Retinal pigment epithelial cell (primary cell): ENCODE measurements at places on chromosomes 7 and 10.

GRCh38 chr10:129793479-129793878 is 170.6 kb downstream of the EBF3 start:
- no peak for DNase-seq

DNA sequence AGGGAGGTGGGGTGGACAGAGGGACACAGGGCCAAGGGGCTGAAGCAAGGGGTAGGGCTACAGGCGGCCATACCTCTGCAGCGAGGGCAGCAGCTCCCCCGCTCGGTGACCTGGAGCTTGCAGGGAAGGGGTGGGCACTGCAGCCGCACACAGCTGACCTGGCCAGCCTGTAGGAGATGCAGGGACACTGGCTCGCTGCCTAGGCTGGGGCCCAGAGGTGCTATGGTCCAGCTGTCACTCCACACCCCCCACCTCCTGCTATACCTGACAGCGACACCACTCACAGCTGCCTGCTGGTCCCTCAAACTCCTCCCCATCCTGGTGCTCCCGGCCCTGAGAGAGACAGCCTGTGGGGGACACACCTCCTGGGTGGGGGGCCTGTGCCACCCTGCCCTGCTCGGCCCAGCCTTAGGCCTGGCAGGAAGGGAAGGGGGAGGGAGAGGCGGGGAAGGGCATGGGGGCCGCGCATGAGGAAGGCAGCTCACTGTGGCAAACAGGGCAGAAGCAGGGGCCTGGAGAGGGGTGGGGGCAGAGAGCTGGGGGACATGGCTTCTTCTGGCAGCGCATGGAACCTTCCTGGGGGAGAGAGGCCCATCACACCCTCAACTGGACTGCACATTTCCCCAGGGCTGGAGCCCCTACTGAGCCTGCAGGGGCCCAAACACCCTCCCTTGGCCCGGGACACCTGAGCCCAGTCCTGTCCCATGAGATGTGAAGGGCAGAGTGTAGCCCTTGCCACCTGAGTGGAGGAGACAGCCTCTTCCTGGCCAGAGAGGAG is 23.9 kb downstream of the ATP6V1F start:
- DNase-seq = no peak

- no peak for DNase-seq
These were observed 2.6 kb downstream of the PRLHR start for GRCh38 chr10:118592675-118593330.

DNA sequence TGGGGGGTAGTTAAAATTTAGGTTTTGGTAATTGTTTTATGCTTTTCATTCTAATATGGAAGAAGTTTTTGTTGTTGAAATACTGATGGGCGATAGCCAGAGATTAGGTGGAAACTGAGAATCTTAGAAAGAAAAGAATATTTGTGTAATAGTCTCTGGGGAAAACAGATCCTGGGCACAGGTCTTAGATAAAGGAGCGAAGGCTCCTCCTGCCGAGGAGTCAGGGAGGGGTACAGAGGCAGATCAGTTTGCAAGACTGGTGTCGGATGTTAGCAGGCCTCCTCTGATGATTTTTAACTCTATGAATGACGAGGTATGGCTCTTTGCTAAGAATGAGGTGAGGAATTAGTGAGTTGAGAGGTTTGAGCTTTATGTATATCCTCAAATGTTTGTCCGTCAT is 339.7 kb downstream of the HGF start:
- no peak for DNase-seq

GRCh38 chr7:42688056-42688371 is 223.9 kb downstream of the C7orf25 start:
- DNase-seq = no peak

- no peak for DNase-seq
These were observed 150.7 kb downstream of the MGMT start for GRCh38 chr10:129617768-129618167.

DNA sequence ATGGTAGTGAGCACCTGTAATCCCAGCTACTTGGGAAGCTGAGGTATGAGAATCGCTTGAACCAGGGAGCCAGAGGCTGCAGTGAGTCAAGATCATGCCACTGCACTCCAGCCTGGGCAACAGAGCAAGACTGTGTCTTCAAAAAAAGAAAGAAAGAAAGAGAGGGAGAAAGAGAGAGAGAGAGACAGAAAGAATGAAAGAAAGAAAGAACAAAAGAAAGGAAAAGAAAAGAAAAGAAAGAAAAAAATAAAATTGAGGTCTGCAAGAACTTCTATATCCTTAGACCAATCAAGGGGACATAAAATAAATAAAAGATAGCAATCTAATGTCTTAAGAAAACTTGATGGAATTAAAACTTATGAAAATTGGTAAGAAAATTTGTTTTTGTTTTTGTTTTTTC is 34.9 kb upstream of the PARD3 start:
- no peak for DNase-seq

DNA sequence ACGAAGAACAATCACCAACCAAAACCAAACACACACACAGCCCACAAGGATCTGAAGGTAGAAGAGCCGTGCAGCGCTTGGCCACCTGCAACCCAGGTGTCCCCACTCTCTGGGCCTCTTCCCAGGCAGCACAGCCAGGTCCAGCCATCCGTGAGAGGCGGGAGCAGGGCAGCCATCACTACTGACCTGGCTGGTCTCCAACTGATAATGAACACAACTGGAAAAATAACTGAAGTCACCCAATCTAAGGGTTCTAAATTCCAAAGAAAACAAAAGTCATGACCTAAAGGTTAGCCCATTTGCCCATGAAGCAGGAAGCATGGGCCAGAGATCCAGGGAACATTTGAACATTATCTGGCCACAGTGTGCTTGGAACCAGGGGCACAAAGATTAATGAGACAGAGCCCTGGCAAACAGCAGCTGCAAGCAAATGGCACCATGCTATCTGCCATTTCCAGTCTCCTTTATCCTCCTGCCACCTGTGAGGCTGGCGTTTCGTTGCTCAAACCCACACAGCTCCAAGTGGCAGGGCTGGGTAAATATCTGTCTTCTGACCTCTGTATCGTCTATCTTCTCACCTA is 207.9 kb downstream of the TNS3 start:
- DNase-seq = no peak

GRCh38 chr10:10994360-10994759 is 23.3 kb upstream of the CELF2 start:
- no peak for DNase-seq

DNA sequence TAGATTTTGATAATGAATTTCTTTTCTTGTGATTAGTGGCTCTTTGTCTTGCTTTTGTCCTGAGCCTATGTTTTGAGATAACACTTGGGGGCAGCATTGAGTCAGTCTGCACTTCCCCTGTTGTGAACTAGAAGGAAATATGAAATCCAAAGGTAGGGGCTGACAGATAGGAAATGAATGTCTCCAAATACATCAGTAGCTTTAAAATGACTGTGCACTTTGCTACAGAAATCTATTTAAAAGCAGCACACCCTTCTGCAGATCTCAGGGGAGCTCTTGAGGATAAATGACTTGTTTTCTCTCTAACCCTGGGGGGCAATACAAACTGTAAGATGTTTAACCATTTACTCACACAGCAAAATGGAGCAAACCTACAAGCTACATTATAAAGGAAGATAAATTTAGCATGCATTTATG is 176.0 kb upstream of the MYO3A start:
- DNase-seq = peak; percentile 37

DNA sequence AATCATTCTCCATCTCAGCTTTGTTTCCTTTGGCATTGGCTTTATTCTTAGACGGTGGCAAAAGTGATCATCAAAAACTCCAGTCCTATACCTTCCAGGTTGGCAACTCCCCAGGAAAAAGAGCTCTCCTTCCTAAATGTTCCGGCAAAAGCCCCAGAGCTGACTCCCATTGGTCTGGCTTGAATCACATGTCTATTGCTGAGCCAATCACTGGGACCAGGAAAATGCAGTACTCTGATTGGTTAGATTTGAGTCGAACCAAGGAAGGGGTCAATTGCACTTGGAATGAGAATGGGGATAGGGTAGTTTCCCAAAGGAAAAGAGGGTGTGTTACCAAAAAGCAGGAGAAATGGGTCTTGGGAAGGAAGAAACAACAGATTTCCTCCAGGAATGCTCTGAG is 22.3 kb downstream of the LEP start:
- no peak for DNase-seq

- no peak for DNase-seq
These were observed 134.2 kb downstream of the RALA start for GRCh38 chr7:39757604-39758003.

DNA sequence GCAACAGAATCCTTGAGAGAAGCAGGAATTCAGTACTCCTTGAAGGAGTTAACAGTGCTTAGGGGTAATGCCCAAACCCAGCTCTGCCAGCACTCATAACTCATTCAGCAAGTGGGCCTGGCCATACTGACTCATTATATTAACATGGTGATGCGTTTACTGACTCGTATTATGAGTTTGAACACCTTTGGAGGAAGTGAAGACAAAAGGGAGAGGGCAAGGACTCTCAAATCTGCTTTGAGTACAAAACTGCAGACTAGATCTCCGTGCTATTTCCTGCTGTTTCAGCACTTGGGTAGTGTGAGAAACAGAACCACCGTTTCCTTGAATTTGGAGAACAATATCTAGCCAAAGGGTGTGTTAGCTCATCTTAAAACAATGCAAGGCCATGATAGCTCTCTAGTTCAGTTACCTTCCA is 30.8 kb downstream of the SLC16A9 start:
- no peak for DNase-seq

GRCh38 chr10:59079386-59080226 is 96.8 kb upstream of the PHYHIPL start:
- DNase-seq = peak; percentile 68

- DNase-seq = no peak
These were observed 125.8 kb downstream of the FAM107B start for GRCh38 chr10:14648946-14649345.

DNA sequence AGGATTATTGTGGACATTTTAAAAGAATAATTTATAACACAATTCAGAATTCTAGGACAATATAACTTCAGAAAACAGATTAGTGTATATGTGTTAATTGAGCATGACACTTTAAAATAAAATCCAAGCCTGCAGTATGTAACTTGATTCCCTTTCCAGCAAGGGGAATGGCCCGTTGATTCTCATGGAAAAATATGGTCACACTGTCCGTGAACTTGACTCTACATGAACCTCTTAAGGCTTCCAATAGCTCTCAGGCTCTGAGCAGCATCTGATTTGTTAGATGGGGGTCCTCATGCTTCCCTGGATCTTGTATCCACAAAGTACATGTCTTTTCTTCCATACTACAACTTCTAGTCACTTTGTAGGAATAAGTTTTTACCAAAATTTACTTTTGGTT is 85.5 kb upstream of the AKR1E2 start:
- peak; percentile 21 for DNase-seq

GRCh38 chr7:157568770-157569584 is 232.2 kb downstream of the DNAJB6 start:
- DNase-seq = no peak

DNA sequence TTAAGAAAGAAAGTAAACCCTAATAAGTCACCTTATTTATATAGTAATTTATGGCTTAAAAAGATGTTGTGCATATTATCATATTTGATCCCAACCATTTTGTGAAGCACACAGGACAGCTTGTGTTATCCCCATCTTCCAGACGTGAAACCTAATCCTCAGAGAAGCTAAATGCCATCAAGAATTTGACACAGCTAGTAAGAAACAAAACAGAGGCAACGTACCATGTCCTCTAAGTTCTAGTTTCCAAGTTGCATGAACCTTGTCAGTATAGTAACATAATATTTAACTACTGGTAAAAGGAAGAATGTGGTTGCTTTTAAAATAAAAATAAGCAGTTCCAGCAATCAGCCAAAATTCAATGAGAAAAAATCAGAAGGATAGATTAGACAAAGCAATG is 41.5 kb downstream of the PTN start:
- DNase-seq = no peak

DNA sequence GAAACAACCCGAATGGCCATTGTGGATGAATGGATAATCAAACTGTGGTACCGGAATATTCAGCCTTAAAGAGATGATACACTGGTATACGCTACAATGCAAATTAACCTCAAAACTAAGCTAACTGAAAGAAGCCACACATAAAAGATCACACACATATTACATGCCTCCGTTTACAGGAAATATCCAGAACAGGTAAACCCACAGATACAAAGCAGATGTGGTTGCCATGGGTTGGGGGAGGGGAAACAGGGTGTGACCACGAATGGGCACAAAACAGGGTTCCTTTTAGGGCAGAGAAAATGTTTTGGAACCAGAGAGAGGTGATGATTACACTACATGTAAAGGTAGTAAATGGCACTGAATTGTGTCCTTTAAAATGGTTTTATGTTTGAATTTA is 16.6 kb downstream of the ESYT2 start:
- DNase-seq = no peak

- DNase-seq = no peak
These were observed 483.9 kb downstream of the SH2D4B start for GRCh38 chr10:81021428-81022129.

DNA sequence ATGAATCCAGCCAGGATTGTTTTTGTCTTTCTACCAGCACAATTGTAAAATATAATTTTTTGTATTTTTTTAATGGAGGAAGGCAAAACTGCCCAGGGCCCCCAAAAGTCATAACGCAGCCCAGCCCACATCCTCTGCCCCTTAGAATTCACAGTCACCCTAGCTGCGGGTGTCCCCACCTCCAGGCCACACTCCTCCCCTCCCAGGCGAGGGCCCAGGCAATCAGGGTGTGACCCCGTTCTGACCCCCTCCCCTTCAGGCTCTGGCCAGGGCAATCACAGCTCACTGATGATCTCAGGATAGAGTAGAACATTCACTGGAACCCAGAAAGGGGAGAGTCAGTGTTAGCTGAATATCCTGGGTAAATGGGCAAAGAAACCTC is 92.0 kb upstream of the MACROH2A2 start:
- DNase-seq = no peak

DNA sequence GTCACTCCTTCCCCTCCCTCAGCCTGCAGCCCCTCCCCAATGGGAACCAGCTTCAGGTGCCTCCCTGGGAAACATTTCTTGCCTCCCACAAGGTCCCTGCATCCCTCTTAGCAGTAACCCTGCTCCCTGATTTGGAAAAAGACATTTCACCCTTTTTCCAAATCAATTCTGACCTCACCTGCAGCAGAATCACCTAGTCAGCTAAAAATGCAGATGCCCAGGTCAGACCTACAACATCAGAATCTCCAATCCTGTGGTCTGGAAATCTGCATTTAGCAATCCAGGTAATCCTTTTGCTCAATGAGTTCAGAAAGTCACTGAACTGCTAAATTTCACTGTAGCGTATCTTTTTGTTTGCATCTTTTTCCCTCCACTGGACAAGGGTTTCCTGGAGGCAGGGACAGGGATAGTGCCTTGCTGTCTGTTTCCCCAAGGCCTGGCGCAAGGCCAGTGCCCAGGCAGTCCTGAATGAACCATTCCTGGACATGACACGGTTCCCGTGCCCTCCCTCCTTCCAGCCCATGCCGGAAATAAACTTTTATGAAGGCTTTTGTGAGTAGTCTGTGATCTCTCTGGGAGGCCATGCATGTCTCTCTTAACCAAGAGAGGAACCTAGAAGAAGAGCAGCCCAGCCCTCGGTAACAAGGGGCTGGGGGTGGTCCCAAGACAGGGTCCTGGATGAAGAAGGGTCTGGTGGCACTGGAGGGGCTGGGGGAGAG is 44.0 kb downstream of the COL13A1 start:
- no peak for DNase-seq

DNA sequence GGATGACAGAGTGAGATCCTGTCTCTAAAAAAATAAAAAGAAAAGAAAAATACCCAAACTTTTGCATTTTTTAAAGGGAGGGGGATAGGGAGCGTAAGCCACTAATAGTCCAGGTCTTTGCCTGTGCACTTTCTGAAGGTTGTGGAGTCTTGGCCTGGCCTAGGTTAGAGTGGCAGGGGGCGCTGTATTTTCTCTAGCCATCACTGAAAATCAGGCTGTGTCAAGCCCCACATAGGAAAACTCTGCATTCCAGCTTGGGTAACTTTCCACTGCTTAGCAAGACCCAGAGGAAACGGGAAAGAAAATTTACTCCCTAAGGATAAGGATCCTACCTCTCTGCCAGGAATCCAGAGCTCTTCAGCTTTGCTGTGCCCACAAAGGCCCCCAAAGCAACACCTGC is 10.5 kb upstream of the PAX4 start:
- no peak for DNase-seq
